HFFc6 (cell line): ENCODE measurements at places on chromosomes 1 and 21. TPM values are rescaled to one million over a fixed set of nuclear protein-coding genes. Genes with fewer than 3 reads are reported as not detected.

Gene TFF2
- not detected in 3 replicates for total RNA-seq

DNA sequence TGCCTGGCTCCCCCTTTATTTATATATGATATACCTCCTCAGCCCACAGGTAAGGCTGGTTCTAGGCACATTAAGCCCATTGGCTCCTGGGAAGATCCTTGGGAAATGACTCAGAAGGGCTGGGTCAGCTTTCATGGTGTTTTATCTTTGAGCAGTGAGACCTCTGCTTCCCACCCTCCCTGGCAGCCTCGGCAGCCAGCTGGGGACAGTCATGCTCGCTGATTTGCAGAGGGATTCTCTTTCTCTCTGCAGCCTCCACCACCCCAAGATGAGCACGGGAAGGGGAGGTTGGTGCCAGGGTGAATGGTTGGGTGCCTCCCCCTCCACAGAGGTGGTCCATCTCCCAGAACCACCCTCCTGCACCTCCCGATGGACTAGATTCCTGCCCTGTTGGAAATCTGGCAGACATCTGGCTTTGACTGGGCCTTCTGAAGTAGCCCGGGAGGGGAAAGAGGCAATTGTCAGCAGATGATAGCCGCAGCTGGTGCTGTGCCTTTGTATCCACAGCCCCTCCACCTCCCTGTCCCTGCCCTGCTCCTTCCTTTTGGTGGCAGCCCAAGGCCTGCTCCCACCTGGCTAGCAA, 24.6 kb downstream of the IER5 start:
- peak; percentile 59 for DNase-seq

DNA sequence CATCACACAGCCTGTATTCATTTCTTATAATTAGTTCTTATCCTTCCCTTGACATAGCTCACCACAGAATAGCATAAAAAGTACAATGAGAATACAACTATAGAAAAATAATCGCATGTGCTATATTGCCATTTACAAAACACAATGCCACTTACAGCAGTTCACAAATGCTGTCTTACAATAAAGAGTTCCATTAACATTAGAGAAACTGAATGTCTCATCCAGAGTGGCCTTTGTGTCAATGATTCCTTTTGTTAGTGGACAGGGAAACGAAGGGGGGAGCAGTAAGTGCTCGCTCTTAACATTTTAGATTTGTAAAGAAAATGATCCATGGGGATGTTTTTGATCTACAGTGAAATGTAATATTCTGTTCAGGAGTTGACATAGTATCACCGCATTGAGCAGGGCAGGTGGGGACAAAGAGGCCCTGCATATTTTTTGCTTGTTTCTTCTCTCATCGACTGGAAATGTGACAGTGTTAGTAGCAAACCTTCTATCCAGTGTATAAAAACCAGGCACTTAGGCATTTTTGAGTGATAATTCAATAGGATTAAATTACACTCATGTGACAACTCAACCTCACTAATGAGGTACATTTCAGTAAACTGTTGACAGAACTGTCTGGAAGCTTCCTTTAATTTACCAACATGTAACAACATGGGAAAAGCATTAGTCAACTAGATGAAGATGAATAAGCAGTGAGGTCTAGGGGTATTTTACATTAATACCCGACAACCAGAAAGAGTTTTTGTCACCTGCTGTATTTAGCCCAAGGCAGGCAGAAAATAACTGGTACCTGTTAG, 35.6 kb upstream of the RRP15 start:
- DNase-seq, result no peak

Gene DIO1
- not detected in 3 replicates for total RNA-seq

- DNase-seq, result no peak
Observed at GRCh38 chr1:167665469-167665868, 35.4 kb downstream of the RCSD1 start.

DNA sequence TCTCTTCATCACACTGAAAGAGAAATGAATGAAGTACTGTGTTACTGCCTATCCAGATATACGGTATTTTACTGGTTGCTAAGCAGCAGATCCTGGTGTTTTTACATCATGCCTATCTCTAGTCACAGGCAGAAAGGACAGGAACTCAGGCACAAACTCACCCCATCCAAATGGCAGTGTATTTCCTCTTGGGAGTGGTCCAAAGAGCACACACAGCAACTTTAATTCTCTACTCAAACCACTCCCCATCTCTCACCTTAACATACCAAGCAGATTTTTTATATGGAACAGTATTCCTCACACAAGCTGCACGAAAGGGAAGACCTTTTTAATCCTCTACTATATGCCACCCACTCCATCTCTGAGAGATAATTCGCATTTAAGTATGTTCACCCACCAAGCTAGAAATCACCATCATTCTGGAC, 27.3 kb downstream of the EIF4G3 start:
- peak; percentile 84 for DNase-seq

GRCh38 chr1:61358770-61359455, 276.6 kb downstream of the NFIA start:
- no peak for DNase-seq

Gene KAZN
- 12.5 to 20.6 TPM (median 12.7 TPM) in 3 replicates for total RNA-seq

GRCh38 chr1:201310986-201311355, 27.7 kb downstream of the PKP1 start:
- DNase-seq, result no peak

DNA sequence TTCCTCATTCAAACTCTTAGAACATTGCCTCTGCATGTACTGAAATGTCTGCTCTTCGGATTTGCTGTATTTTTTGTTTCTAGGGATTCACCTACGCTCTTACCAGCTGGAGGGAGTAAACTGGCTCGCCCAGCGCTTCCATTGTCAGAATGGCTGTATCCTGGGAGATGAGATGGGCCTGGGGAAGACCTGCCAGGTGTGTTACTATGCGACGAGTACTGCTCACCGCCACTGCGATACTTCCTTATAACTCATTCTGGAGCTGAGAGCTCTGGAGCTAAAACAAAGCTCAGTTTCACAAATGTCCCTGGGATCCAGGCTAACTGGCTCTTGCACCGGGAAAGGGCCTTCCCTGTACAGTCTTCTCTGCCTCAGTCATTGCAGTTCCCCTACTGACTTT, 10.1 kb downstream of the CHD1L start:
- no peak for DNase-seq

GRCh38 chr1:27306892-27307761, 14.8 kb upstream of the TMEM222 start:
- DNase-seq, result no peak
